ENCODE measurements at places on chromosomes 1 and 21.

- no peak for DNase-seq
Measured at GRCh38 chr1:215507119-215507518, 60.0 kb upstream of the KCTD3 start.

- no peak for DNase-seq
Measured at GRCh38 chr21:38282921-38283320, 26.1 kb downstream of the KCNJ15 start.

DNA sequence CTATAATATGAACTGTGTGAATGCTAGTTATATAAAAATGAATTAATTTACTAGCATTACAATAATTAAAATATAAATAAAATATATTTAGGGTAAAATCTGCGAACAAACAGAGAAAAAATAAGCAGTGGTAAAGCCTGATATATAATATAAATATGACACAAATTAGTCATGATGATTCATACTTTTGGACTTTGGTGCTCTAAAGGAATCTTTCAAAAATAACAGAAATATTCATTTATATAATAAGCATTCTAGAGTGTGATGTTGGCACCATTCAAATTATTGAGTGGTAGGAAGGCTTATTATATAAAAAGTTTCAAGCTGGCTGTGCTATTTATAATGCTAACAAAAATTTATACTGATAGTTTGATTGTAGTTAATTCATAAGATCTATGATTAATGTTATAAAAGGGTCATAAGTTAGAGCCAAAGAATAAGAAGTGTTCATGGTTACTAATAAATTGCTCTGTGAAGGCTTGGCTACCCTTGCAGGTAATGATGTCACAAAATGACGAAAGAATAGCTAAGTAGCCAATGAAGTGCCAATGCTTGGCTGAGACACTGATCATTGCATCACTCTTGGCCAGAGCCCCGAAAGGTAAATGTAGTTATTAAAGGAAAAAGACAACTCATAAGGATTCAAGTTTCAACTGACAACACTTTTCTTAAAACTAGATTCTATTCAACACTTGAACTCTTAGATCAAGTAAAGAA is 108.7 kb downstream of the USH2A start:
- no peak for DNase-seq

- DNase-seq: no peak
Measured at GRCh38 chr1:61579802-61580201, 145.1 kb downstream of the TM2D1 start.

DNA sequence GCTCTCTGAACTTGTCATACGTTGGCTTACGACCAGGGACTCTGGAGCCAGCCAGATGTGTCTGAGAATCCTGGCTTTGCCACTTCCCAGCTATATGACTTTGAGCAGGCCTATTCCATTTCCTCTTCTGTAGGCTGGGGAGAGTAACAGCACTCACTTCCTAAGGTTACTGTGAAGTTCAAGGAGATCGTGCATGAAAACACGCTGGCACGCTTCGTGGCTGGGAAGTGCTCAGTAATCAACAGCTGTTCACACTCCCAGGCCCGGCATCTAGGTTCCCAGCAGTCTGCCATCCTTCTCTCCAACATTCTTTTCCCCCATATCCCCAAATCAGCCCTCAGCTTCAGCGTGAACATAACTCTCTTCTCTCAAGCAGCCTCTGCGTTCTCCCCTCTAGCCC is 2.0 kb downstream of the ASCL5 start:
- no peak for DNase-seq

DNA sequence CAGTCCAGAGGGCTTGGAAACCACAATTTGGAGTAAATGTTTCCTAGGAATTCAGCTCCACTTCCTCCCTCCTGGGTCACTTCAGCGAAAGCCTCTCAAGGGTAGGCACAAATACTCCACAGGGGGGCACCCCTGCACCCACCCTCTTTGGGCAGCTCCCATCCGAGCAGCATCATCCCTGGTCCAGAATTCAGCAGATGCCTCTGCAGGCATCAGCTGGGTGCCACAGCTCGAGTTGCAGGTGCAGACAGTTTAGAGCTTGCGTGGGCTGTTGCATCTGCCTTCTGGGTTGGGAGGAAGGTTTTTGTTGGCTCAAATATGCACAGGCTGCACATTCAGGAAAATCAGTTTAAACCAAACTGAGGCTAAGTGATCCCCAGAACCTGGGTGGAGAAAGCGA is 25.0 kb downstream of the KANK4 start:
- no peak for DNase-seq

- no peak for DNase-seq
Measured at GRCh38 chr1:27591622-27592021, 12.3 kb downstream of the AHDC1 start.

- no peak for DNase-seq
Measured at GRCh38 chr21:31008355-31008754, 29.9 kb downstream of the KRTAP19-8 start.

- DNase-seq: no peak
Measured at GRCh38 chr1:57959531-57960241, 535.8 kb upstream of the DAB1 start.

GRCh38 chr1:153572569-153573015 is 6.9 kb upstream of the S100A2 start:
- peak; percentile 66 for DNase-seq

- DNase-seq: peak; percentile 28
Measured at GRCh38 chr1:206575165-206575893, 36.9 kb downstream of the EIF2D start.

DNA sequence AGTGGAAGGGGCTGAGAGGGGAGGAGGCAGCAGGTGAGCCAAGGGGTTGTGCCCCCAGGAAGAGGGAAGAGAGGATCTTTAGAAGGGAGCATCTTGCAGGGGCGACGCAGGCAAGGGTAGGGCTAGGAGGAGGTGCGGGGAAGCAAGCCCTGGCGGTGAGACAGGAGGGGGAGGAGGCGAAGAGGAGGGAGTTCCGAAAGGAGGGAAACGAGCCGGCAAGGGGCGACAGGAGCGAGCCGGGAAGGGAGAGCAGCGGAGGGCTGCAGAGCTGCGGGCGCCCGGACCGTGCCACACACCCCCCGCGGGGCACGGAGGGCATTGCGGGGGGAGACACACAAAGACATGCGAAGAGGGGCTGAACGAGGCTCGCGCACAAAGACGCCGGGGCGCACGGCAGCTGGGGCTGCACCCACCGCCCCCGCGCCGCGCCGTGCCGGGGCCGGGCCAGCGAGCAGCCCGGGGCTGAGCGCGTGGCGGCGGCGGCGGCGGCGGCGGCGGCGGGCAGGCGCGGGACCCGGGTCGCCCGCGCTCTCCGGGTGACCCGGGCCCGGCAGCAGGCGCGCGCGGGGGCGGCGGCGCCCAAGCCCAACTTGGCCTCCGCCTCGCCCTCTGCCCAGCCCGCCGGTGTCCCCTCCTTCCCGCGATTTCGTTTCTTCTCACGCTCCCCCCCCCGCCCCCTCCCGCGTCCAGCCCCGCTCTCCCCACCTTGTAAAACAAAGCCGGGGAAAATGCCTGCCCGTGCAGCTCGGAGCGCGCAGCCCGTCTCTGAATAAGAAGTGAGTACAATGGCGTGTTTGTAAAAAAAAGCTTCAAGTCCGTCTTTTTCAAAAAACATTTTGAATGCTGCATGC is at the start of gene KCNK2:
Gene KCNK2 (plus strand): TSS at position 206 of the 851 bp plus-strand sequence. CDS start 649 bp downstream, outside the sequence.
- DNase-seq: no peak

DNA sequence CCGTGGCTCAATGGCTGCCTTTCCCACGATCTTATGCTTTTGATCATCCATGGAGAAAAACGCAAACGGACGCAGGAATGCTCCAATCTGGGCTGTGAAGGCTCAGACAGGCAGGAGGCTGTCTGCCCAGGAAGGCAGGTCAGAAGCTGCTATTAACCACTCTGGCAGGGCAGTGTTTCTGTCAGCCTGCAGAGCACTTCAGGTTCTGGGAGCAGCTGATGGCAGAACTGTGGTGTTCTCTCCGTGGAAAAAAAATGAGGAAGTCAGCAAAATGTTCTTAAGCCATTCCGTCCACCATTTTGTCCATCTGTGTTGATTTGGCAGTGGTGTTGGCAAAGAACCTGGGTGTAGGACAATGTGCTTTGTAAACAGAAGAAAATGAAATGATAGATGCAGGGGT is 91.7 kb downstream of the SIM2 start:
- no peak for DNase-seq

DNA sequence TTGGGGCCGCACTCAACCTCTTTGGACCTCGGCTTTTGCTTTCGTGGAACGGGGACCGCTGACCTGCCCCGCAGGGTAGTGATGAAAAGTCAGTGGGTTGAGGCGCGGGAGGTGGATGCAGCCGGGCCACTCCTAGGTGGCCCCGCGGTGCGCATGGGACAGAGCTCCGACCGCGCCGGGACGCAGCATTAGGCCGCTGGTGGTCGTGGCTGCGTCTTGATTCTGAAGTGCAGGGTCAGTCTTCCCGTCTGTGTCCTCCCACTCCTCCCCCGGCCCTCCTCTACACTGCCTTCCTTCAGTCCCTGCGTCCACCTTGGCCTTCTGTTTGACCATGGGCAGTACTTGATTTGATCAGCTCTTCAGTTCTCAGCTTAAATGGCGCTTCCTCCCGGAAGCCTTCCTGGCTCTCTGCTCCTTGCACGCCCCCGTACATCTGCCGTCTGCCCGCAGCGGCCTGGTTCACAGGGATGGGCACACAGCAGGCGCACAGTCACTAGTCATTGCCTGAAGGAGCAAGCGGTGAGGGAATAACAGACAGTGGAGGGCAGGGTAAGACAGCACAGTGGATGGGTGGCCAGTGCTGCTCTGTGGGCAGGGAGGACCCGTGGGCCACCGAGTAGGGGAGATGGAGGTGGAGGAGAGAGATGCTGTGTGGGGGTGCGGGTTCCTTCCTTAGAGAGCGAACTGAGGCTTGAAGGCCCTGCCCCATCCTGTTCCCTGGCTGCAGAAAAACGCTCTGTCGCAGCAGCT is 633 bp downstream of the THEMIS2 start:
- peak; percentile 54 for DNase-seq

GRCh38 chr1:20355101-20355827 is 64.6 kb downstream of the VWA5B1 start:
- no peak for DNase-seq

DNA sequence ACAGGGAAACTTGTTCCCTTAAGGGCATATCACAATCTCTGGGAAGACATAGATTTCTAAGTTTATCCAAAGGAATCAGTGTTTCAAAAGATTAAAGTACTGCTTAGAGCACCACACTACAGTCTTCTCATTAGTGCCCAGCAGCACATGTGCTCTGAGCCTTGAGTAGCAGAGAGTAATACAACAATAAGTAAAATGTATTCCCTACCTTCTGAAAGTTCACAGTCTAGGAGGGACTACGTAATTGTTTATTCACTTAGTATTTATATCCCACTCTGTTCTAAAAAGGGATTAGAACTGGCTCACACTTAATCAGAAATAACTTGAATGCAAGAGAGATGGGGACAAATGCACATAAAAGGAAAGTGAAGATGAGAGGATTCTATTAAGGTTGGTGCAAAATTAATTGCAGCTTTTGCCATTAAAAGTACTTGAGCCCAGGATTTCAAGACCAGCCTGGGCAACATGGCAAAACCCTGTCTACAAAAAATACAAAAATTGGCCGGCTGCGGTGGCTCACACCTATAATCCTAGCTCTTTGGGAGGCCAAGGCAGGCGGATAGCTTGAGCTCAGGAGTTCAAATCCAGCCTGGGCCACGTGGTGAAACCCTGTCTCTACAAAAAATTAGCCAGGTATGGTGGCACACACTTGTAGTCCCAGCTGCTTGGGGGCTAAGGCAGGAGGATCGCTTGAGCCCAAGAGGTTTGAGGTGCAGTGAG is 9.0 kb downstream of the SYNC start:
- DNase-seq: no peak

GRCh38 chr1:197838836-197839235 is 63.6 kb upstream of the DENND1B start:
- DNase-seq: no peak

DNA sequence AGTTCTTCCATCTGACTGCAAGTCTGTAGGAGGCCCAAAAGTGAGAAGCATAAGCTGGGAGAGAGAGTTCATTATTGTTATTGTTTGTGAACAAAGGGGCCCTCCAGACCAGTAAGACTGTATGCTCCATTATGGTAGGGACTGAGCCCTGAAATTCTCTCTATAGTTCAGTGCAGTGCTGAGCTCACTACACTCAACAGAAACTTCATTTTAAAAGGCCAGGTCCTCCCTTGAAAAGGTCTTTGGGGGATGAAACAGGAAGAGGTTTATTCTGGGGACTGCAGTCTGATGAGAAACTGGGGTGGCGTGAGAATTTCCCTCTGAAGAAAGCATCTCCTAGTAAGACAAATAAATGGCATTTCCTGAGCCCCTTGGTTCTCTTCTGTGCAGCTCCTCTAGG is 5.5 kb upstream of the GATAD2B start:
- DNase-seq: no peak
